ENCODE measurements at places on chromosomes 2 and 18. TPM values are rescaled to one million over a fixed set of nuclear protein-coding genes. Genes with fewer than 3 reads are reported as not detected.
A peak's percentile ranks its signal among the peaks of the same experiment; 100 is the strongest.

RAD51AP2 gene
- total RNA-seq: not detected

DHRS9 gene
- 0.21 TPM for total RNA-seq

CYRIA gene
- 0.13 TPM for total RNA-seq

SERPINB13 gene
- not detected for total RNA-seq

DAPL1 gene
- total RNA-seq: not detected

EPHA4 gene
- total RNA-seq: 3.4 TPM

ABCA12 gene
- 0.03 TPM for total RNA-seq

ALPP gene
- 7.3 TPM for total RNA-seq

SLC5A6 gene
- total RNA-seq: 74.5 TPM

DNA sequence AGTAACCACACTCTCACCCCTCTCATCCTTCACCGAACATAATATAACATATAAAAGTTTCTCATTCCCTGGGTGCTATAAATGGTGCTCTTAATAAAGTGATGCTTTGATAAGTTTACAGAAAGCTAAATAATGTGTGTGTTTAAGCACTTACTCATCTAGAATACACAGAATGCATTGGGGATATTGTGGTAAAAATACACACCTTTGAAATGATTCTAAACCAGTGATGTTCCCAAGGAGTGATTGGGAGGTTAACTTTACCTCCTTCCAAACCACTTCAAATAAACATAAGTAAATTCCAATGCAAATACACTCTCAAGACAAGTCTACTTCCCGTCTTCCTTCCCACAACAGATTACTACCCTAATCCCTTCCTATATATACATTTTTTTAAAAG is 85.3 kb upstream of the TWSG1 start:
- no peaks in the 10 kb centered on the region for H3K27me3 ChIP-seq
- DNase-seq: no peak
- H3K36me3 ChIP-seq: no peaks in the 10 kb centered on the region
- H3K4me3 ChIP-seq: no peak overlapping the region
- H3K27ac ChIP-seq: no peak overlapping the region

DNA sequence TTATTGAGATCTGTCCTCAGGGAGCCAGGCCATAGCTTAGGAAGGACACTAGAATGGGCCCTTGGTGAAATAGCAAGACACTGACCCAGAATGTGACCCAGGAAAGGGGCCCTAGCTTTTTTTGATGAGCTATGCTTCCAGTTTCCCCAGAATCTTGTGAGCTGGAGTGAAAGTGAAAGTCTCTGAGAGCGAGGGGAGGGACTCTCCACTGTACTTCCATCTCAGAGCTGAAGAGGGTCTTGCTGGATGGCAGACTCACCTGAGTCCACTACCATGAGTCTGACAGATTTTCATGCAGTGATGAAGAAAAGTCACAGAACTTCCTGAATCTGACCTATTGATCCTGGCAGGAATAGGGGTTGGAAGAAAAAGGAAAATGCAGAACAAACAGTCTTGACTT is 3.1 kb downstream of the ARHGAP25 start:
- no peaks in the 10 kb centered on the region for H3K4me1 ChIP-seq
- H3K4me3 ChIP-seq: no peak overlapping the region
- no peak overlapping the region for H3K27ac ChIP-seq
- H3K27me3 ChIP-seq: no peaks in the 10 kb centered on the region

- no peak overlapping the region for H3K27ac ChIP-seq
- no peak overlapping the region for H3K4me3 ChIP-seq
- no peak for DNase-seq
- H3K27me3 ChIP-seq: no peaks in the 10 kb centered on the region
- H3K4me1 ChIP-seq: no peaks in the 10 kb centered on the region
Measured at GRCh38 chr2:74585406-74586185, 31.1 kb downstream of the DOK1 start.

DNA sequence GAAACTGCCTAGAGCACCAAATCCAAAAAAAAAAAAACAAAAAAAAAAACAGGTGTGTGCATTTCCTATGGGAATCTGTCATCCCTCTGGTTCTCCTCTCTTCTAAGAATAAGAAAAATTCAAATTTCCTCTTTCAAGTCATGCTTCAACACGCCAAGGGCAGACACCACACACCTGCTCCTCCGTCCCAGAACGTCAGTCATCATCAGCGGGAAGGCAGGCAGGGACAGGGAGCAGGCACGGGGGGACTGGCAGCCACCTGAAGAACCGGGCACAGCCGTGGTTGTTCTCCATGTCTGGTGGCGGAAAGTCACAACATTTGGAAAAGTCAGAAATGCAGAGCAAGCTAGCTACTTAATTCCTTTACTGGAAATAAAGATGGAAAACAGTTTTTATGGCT is 214.8 kb downstream of the IKZF2 start:
- H3K27me3 ChIP-seq: no peaks in the 10 kb centered on the region
- H3K36me3 ChIP-seq: no peaks in the 10 kb centered on the region
- no peak overlapping the region for H3K4me3 ChIP-seq
- H3K4me1 ChIP-seq: no peaks in the 10 kb centered on the region
- no peak for DNase-seq

DNA sequence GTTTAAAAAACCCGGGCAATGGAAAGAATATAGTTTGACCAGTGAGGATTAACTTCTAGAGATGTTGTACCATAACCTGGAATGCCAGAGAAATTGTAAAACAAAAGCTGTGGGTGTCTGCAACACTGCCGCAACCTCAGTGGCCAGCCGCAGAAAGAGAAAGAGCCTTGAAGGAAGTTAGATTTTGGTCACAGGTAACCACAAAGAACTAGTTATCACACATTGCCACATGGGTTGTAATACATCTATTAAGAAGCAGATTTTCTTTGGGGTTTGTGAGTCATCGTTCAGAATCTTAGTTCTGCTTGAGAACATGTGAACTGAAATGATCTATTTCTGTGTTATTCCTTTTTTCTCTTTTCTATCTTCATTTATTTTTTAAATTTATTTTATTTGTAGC is 222.9 kb upstream of the AGAP1 start:
- H3K27ac ChIP-seq: no peak overlapping the region
- H3K4me3 ChIP-seq: no peak overlapping the region
- peaks cover 14% of the 10 kb centered on the region for H3K27me3 ChIP-seq
- no peak for DNase-seq
- no peaks in the 10 kb centered on the region for H3K4me1 ChIP-seq
- H3K36me3 ChIP-seq: no peaks in the 10 kb centered on the region

DNA sequence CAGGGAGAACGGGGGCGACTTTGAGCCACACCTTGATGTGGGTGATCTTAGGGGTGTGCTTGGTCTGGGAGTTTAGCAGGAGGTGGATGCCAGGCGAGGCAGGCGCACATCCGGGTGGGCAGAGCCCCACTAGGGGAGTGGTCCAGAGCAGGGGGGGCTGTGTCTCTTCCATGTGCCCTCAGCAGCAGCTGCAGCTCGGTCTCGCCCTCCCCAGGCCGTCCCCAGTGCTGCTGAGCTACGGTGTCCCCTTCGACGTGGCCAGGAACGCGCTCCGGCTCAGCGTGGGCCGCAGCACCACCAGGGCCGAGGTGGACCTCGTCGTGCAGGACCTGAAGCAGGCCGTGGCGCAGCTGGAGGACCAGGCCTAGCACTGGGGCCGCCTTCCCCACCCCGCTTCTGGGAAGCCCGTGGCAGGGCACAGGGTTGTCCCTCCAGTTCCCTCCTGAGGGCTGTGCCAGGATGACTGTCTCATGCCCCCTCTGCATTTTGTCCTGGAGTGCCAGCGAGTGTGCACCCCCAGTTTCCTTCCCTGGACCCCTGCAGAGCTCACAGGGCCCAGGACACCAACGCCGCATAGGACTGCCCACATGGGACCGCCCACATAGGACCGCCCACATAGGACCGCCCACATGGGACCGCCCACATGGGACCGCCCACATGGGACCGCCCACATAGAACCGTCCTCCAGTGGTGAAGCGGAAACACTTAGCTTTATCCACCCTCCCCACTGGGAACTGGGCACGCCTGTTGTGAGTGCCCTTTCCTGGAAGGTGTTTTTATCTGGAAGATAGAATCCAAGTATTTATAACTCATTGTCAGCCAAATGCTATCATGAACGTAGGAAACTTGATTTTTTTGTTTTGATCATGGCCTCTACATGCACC is 1.9 kb upstream of the ESPNL start:
- peaks cover 7% of the 10 kb centered on the region for H3K4me1 ChIP-seq
- H3K36me3 ChIP-seq: no peaks in the 10 kb centered on the region
- H3K4me3 ChIP-seq: peak overlapping the region; percentile 18
- no peak overlapping the region for H3K27ac ChIP-seq
- DNase-seq: peak; percentile 32
- no peaks in the 10 kb centered on the region for H3K27me3 ChIP-seq

DNA sequence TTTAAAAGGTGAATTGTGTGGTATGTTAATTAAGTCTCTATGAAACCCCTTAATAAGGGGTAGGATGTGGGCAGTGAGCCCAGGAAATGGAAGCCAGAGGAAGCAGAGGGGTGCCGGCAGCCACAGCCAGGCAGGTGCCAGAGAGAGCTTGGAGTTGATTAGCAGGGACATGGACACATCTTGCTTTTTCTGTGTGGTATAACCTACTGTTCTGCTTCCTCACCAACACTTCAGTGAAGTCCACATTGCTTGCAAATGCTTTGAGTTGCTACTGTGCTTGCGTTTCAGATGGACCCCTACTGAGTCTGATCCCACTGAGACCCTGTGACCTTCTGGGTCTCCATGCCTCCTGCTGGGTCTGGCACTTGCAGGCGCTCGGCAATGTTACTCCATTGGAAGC is 30.3 kb upstream of the ARHGEF4 start:
- no peaks in the 10 kb centered on the region for H3K4me1 ChIP-seq
- DNase-seq: no peak
- no peaks in the 10 kb centered on the region for H3K27me3 ChIP-seq
- H3K27ac ChIP-seq: no peak overlapping the region
- no peak overlapping the region for H3K4me3 ChIP-seq

DNA sequence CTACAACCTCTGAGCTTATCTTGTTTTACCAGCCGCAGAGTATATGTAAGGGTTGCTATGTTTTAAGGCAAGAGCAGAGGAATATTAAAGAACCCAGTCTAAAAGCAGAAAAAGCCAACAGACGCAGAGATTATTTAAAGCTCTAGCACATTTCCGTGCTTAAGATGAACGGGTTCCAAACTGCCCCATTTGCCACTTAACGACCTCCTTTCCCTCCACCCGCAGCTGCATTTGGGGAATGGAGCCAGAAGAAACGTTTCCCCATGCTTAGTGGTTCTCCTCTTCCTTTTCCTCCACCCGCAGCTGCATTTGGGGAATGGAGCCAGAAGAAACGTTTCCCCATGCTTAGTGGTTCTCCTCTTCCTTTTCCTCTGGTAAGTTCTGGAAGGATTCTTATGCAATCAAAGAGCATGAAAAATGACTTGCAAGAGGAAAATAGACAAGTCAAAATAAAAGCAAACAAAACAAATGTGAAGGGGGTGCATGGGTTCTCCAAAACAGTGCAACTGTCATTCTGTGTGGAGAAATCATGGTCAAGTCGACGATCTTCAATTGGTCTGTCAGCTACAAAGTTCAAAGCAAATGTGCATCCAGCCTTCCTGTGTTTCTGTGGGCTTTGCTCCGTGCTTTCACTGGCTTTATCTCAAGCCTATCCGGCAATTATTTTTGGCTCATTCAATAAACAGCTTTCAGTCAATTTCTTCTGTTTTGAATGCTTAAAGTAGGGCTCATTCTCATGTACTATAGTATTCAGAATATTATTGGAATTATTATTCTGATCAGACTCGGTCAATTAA is 57.8 kb downstream of the DIPK1C start:
- H3K36me3 ChIP-seq: no peaks in the 10 kb centered on the region
- DNase-seq: no peak
- H3K4me1 ChIP-seq: no peaks in the 10 kb centered on the region
- H3K27ac ChIP-seq: no peak overlapping the region
- H3K4me3 ChIP-seq: no peak overlapping the region

DNA sequence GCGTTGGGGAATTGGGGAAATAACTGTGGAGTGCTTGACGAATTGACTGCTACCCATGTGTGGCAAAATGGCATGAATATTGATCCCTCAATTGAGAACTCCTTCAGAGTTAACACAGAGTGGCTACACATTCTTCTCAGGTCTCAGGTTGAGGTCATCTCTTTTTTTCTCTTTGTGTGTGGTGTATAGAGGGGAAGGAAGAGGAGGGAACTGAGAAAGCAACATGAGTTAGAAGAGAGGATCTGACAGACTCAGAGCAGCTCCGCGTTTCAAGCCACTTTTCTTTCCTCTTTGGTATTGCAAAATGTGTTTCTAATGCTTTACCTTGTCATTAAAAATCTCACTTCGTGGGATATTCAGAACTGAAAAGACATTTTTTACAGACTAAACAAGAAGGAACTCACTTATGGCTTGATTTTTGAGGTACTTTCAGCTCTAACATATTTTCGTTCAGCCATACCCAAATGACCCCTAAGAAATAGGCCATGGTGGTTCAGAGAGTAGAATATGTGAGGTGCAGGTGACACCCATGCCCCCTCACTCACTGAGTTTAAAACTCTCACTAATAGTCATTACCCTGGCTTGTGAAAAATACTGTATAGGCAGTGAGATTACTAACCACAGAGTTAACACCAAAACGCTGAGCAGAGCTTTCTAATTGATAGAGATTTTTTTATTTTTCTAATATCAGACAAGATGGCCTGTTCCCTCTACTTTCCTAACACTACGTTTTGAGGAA is 22.5 kb downstream of the STAT4 start:
- DNase-seq: no peak
- H3K4me1 ChIP-seq: no peaks in the 10 kb centered on the region
- H3K27me3 ChIP-seq: no peaks in the 10 kb centered on the region
- H3K4me3 ChIP-seq: no peak overlapping the region

GRCh38 chr18:51039138-51040112 is 9.4 kb downstream of the SMAD4 start:
- H3K4me3 ChIP-seq: no peak overlapping the region
- H3K27me3 ChIP-seq: no peaks in the 10 kb centered on the region
- no peak for DNase-seq
